ENCODE measurements at places on chromosomes 4 and X.
A peak's percentile ranks its signal among the peaks of the same experiment; 100 is the strongest.

DNA sequence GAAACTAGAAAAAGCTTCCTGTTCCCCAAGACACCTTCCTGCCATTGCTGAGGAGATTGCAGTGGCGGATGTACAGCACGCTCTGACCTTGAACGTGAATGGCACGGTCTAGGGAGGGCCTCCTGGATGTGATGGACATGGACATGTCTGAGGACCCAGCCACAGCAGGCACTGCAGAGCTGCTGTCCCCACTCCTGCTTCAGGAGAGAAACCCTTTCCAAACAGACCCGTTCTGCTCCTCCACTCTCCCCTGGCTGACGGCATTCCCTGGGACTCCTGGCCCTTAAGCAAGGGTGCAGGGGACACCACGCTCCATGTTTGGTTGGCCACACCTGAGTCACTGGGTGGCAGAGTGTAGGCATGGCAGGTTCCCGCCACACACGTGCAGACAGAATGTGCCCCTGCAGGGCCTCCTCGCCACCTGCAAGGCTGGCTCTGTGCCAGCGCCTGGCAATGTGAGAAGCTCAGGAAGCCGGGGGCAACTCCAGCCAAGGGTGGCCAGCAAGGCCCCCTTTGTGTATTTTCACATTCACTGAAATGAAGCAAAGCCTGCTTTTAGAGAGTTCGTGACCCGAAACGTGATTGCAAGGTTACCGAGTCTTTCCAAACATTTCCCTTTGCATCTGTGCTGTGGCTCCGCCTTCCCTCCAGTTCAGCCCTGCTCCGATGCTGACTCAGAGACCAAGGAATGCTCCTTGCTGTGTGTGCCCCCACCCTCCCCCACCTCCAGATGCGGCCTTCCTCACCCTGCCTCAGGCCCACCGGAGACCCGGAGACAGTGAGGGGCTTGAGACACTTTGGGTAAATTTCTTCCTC is 46.1 kb downstream of the HTRA3 start:
- peak; percentile 86 for DNase-seq

GRCh38 chr4:163558539-163559044 is 64.1 kb downstream of the TMA16 start:
- DNase-seq = no peak

GRCh38 chr4:19947349-19947748 is 304.4 kb upstream of the SLIT2 start:
- DNase-seq = peak; percentile 66

DNA sequence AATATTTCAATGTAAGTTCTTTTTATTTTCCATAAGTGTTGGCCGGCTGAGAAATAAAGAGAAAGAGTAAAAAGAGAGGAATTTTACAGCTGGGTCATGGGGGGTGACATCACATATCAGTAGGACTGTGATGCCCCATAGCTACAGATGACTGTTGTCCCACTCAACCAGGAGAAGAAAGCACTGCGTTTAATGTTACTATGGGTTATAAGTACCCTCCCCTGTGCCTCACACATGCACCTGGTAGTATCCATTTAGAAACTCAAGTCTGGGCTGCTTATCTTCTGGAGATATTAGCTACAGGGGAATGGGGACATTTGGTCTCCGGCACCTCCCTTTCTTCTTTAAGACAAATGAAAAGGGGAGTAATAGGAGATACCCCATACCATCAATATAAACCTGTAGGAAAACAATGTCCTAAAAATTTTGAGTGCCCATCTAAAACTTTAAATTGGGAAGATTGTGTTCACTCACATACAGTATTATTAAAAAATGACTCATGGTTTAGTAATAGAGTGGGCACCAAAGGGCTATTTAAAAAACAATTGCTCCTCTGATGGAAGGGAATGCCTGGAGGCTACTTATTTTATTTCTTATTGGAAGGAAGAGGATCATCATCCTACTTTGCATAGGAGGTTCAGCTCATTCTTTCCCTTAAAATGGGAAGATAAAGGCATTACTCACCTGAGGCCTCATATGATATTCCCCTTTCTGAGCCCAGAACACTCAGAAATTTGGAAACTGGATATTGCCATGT is 18.2 kb downstream of the UGT2B11 start:
- DNase-seq = no peak

DNA sequence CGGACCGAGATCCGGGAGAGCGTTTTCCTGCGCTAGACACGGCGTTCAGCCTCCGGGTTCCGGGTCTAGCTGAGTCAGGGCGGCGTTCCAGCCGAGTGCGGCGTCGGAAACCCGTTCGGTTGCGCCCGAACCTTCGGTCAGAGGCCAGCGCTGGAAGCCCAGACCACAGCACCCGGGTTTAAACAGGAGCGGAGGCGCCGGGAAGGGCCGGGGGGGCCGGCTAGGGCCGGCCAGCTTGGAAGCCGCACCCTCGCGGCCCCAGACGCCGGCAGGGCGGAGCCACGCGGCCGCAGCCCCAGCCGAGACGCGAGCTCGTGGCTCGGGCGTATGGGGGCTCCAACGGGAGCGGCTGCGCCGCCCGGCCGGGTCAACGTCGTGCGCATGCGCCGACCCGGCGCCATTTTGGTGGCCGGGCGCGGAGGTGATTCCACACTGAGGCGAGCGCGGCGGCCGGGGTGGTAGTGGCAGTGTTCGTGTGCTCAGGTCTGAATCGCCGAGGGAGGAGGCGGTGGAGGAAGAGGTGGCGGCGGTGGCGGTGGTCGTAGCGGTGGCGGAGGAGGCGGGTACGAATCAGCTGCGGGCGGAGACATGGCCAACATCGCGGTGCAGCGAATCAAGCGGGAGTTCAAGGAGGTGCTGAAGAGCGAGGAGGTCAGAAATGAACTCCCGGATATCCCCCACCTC is at the start of gene UBE2K:
Gene UBE2K, plus strand, starts transcription at position 397 of the 684 bp plus-strand sequence. Its CDS starts 192 bp downstream, at position 589.
- DNase-seq = peak; percentile 90

GRCh38 chr4:29277381-29277780 is 1442.8 kb upstream of the PCDH7 start:
- DNase-seq = peak; percentile 32

- DNase-seq = no peak
These were observed 239.2 kb downstream of the ARHGAP10 start for GRCh38 chr4:147971116-147971515.
